Germinal center (tissue), 1 donor: ENCODE measurements at places on chromosomes 2 and 18.

DNA sequence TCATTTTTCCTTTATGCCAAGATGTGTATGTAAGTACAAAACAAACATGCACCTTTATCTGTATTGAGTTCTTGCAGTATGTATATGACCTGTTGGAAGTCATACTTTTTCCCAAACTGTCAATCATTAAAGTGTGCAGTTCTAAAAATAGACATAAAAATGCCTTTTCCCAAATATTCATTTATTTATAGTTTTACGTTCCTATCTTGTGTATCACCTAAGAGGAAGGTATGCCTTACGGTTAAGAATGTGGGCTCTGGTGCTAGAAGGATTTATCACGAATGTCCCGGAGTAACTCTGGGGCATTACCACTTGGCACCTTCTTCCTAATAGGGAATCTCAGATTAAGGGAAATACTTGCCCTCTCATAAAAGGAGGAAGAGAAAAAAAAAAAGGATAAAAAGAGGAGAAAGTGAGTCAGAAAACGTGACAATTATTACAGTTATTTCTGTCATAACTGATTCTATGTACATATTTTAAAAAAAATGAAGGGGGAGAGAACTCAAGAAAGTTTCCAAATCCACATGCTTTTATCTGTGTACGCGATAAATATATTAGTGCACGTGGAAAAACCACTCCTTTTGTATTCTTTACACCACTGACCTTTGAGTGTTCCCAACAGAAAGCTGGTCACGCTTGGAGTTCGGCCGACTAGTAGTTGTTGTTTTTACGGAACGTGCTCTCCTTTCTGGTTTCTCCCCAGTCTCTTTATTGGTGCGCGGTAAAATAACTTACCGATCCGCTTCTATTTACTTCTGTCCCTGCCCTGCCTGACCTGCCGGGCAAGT is 721 bp downstream of the MCEE start:
- no peak for DNase-seq

DNA sequence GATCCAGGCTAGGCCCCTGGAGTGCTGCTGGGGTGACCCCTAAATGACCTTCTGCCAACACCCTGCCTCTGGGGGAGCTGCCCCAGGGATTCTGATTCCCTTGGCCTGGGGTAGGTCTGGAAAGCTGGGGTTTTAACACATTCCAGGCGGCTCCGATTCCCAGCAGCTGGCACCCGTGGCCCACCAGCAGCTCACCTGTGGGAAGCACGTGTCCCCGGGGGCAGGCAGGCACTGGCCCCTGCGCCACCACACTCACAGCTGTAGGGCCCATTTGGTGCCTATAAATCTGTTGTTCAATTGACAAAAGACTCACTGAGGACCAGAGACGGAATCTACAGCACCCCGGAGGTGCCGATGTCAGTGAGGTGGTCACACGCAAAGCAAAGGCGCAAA is 4.1 kb upstream of the KLHL30 start:
- no peak for DNase-seq

DNA sequence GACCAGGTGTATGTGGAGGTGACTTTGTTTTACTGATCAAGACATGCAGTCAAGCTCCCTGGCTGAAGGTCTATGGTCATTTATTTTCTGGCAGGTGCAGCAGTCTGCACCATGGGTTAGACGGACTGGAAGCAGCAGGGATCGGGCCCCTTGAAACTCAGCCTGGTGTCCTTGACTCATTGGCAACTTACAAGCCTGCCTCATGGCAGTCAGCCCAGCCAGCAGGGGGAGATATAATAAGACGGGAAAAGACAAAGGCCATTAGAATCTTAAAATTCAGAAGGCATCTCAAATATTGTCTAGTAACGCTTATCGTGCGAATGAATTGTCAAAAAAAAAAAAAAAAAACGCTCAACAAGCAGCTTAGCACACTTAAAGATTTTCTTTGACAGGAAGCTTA is 308.2 kb downstream of the EN1 start:
- DNase-seq: no peak

DNA sequence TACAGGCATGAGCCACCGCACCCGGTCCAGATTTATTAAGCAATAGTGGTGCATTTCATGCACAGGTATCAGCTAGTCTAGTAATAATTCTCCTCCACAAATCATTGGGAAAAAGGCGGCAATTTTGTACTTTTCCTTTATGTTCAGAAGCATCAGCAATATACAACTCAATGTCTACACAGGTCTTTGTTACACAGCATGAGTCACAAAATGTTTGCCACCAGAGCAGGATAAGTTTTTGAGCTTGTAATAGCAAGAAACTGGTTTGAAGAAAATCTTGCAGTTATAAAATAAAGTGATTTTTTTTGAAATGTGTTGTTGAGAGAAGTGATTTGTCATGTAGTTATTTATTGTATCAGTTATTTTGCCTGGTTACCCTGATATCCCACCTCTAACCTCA is 4.8 kb upstream of the ITPRIPL1 start:
- no peak for DNase-seq

- DNase-seq: no peak
These were observed 41.4 kb downstream of the FAM178B start for GRCh38 chr2:96945014-96945413.

GRCh38 chr2:13558368-13558767 is 841.6 kb downstream of the TRIB2 start:
- no peak for DNase-seq

GRCh38 chr18:24026457-24026856 is 11.9 kb downstream of the TTC39C start:
- no peak for DNase-seq

GRCh38 chr2:233178994-233179847 is 72.3 kb upstream of the ATG16L1 start:
- DNase-seq: no peak

DNA sequence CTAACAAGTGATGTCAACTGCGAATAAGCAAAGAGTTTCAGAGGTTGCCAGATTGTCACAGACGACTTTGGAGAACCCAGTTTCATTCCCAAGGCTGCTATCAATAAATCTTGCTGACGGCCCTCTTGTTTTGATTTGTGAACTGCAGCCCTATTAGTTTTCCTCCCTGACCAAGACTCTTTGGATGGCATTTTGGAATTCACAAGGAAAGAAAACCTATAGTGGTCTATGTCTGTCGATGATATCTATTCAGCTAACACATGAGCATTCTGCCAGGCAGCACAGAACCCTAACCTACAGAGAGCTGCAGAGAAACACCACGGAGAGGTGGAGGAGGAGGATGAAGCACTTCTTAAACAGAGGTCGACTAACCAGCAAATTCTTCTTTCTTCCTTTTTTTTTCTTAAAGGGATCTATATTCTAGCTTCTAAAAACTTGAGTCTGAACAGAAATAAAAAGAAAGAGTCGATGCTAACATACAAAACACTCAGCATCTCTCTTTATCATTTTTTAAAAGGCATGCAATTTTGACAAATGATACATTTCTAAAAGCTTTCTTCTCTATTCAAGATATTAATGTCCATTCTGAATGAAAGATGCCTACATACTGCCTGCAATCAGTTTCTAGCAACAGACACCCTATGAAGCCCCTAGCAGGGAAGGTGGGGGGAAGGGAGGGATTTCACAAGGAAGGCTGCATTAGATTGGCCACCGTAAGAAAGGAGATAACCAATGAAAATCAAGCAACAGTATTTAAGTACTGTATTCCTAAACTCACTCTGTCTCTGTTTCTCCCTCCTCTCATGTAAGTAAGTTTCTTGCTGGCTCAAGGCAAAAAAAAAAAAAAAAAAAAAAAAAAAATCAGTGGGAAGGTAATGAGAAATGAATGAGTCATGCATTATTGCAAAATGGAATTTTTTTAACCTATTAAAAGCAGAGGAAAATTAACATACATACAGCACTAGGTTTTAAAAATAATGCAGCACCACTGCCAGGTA is 83.0 kb upstream of the CHRNA1 start:
- DNase-seq: no peak

GRCh38 chr18:75076286-75076685 is 132.7 kb downstream of the PTGR3 start:
- no peak for DNase-seq

DNA sequence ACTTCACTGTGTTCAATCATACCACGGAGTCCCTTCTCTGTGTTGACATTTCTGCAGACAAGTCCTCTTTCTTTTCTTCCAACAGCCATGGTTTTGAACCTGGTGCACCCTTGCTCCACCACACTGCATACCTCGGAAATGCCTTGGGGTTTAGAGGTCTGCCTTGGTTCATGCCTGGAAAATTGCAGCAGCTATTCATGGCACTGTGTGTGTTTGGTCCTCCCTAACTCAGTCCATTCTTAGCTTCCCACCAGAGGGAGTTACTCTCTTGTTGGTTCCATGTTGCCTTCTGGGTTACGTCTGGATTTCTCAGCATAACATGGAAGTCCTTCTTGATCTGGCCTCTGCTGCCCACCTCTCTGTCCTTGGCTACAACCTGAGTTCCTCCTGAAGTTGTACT is 206.0 kb downstream of the FHOD3 start:
- DNase-seq: no peak

DNA sequence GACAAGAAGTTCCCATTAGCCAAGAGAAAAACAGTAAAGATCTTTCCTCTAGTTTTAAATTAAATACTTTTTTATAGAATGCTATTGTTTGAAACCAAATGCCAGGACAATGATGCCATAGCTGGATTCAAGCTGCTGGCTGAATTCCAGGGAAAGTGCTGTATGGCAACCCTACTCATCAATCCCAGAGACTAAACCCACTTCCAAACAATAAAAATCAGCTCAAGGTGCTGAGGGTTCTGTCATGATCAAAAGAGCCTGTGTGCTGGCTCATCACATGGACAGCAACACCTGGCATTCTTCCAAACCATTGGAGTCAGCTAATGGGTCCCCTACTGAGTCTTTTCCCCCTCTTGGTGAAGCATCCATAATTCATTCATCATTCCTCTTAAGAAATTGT is 53.7 kb upstream of the PARD3B start:
- DNase-seq: no peak

DNA sequence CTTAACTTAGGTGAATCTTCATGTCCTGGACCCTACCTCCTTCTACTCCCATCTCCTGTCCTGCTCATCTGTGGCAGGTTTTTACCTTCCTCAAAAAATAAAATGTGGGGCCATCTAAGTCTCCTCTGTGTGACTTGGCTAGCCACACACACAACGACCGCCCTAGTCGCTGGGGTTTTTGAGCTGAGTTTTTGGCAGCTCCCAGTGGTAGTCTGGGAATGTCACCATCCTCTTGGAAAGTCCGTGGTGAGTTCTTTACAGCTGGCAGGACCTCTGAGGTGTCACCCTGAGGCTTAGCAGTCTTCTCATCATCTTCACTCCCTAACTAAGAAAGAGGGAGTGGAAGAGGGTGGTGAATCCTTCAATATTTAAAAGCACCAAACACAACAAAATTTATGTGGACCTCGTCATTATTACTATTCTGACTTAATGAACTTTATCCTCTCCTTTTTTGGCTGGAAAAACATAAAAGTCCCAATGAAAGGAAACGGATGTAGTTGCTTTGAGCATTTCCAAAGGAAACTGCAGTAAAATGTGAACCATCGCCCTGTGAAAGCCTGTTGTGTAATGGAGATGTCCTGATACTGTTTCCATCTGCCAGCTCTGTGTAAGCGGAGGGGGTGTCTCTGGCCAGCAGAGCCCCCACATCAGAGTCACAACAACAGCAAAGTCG is 78.6 kb downstream of the VAPA start:
- DNase-seq: no peak

DNA sequence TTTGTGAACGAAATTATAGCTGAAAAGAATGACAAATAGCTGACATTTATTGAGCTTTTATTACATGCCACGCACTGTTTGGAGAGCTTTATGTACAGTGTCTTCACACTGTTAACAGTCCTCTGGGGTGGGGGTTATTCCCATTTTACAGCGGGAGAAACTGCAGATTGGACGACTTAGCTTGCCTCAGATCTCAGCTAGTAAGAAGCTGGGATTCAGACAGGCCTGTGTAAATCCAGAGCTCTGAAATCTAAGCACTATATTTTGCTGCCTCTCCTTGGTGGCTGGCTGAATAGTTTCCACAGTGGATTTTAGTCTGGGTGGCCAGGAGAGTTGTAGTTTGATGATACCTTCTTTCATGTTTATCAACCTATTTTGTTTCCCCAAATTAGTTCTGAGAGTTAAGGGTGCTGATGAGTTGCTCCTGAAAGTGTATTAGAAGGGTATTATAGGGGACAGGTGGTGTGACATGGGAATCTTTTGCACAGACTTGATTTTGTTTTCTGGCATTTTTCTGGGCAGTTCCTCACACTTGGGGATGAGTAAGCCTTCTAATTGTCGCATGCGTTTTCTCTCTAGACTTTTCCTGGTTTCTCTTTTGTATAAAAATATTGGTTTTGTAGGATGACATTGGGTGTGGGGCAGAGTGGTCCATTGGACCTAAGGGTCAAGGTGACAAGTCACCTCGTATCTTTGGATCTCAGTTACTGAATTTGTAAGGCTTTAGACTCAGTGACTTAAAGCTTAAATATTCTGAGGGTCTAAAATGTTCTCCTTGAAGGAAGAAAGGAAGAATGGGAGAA is 1.5 kb downstream of the ACSL3 start:
- DNase-seq: no peak

DNA sequence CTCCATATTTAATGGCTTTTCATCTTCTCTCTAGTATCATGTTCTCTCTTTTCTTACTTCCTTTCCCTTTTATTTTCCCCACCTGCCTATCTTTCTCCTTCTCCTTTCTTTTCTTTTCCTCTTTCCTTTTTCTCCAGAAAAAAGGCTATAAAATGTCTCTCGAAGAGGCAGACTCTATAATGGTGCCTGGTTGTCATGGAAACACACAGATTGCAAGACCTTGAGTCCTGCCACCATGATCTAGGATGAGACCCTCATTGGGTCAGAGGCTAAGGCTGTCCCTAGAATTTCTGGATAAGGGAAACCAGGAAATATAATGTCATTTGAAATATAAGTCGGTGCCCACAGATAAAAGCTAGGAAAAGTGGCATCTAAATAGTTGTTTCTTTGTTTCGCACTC is 36.5 kb upstream of the LHCGR start:
- no peak for DNase-seq

GRCh38 chr18:49590608-49591007 is 28.8 kb downstream of the LIPG start:
- no peak for DNase-seq

GRCh38 chr2:8394131-8394530 is 287.7 kb upstream of the ID2 start:
- DNase-seq: no peak
